ENCODE measurements at places on chromosomes 16 and 17.

- no peak for DNase-seq
These were observed 20.7 kb upstream of the CBX2 start for GRCh38 chr17:79757140-79757745.

- DNase-seq: peak; percentile 28
These were observed 64.2 kb upstream of the ATF7IP2 start for GRCh38 chr16:10321407-10322387.

DNA sequence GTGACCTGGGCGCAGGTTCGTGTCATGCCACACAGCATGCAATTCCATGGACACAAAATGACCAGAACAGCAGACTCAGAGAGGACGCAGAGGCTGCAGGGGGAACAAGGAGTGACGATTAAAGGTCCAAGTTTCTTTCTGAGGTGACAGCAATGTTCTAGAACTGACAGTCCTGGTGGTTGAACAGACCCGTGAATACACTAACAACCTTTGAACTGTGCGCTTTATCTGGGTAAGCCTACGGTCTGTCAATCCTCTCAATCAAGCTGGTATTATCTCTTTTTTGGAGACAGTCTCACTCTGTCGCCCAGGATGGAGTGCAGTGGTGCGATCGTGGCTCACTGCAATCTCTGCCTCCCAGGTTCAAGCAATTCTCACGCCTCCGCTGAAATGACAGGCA lies 134.1 kb downstream of the ZNF778 start:
- no peak for DNase-seq

- no peak for DNase-seq
These were observed 41.6 kb downstream of the MYO1D start for GRCh38 chr17:32835291-32835761.

DNA sequence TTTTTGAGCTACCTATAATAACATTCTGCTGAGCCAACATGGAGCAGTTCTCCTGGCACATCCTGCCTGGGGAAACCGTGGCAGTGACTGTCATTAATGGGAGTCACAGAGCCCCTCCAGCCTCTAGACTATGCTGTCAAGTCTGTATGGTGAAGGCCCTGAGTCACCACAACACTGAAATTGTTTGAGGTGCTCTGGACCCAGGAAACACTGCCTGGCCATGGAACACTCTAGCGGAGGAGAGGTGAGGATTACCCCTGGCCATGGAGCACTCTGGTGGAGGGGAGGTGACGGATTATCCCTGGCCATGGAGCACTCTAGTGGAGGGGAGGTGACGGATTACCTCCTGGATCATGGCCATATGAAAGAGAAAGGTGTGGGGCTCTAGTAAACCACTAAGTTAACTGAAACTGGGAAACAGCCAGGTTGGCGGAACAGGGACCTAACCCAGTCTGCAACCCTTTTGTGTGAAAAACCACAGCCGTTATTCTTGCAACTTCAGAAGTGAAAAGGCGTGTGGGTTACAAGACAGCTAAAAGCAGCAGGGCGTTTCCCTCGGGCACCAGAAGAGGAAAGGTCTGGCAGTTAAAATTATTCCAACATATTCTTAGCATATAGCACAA lies 156.7 kb downstream of the KCNJ12 start:
- DNase-seq: no peak

DNA sequence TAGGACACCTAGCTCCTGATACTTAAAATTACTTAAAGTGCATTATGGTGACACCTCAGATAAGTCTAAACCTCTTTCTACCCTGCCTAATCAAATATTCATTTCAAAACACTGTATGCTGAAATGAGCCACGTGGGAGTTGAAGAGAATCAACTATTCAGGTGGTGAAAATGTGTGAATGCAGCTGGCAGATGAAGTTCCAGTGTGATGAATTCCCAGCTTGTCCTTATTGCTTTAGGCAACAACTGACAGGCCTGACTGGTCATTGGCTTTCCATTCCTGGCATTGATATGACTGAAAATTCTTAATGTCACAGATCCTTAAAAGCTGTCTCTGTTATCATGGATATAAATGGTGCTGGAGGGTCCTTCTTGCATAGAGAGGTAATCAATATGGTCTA lies 301.9 kb upstream of the TBX2 start:
- DNase-seq: no peak

- DNase-seq: no peak
These were observed 10.0 kb upstream of the ACSM1 start for GRCh38 chr16:20707461-20707860.

DNA sequence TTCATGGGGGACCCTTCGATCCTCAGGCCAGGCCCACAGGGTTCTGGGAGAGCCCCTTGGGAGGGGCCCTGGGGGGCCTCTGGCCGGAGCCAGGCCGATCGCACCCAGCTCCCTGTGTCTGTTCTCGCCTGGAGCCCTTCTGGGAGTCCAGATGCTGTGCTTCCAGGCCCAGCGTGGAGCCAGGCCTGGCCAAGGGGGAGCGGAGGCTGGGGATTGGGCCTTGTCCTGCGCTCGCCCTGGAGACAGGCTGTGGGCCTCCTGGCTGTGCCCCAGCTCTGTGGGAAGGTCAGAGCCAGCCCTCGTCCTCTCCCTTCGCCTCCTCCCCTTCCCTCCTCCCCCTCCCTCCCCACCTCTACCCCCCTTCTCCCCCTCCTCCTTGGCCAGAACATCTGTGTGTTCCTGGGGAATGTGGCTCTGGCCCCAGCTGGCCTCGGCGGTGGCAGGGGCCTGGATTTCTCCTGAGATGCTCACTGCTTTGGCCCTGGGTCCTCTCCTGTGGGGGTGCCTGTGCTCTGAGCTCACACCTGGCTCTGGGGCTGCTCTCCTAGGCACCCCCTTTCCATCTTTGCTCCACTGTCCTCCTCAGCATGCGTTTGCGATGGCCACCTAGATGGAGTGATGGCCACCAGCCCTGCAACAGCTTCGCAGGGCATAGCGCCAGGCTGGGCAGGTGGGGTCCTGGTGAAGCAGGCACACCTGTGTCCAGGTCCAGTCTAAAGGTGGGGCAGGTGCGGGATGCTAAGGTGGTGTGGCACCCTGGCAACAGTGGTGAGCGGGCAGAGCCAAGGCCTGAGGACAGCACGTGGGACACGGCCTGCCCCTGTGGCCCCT lies 90.6 kb upstream of the CIBAR2 start:
- DNase-seq: no peak

- no peak for DNase-seq
These were observed 320.8 kb downstream of the XYLT1 start for GRCh38 chr16:17149904-17150483.

DNA sequence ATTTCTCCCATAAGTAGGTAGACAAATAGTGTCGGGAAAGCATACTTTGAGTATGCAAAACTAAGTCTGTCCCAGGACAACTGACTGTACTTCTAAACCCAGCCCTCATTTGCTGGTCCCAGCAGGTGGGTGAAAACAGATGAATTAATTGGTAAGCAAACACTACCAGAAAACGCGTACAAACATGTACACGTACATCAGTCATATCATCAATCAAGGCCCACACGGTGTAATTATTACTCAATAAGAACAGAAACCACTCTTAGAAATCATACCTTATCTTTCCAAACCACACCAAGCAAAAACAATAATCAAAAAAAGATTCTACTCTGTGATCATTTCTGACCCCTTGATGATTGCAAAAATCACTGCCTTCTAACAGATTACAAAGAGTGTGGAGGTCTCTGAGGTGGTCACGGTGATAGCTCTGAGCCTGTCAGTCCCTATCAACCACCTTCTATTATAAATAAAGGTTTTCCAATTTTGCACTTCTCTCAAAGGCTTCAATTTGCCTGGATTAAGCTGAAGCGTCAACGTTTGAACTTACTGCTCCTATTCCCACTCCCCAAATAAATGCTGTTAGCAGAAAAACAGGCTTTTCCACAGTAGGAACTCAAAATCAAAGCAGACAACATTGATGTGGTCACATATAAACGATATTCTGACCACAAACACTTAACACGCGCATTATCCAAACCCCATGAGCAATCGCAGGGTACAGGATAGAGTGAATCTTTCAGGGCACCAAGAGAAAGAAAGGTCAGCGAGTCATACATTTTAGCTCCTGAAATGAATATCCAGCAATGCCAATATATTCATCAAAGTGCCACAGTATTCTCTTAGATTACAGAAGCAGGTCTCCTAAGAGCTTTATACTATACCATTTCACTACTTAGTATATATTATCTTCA lies 211.9 kb downstream of the STX8 start:
- no peak for DNase-seq

DNA sequence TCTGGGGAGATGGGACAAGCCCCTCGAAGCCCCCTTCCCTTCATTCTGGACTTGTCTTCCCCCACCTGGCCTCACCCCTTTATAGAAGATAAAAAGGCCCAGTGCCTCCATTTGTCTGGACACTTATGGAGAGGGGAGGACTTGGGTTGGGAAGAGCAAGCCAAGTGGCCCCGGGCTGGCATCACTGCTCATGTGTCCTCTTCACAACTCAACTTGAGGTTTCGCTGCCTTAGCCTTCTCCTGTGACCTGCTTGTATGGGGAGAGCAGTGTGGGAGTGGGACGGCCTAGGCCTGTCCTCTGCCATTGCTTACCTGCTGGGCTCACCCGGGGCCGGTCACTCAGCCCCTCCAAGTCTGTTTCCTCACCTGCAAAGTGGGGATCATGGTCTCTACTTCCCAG lies 1.4 kb downstream of the PAQR4 start:
- no peak for DNase-seq

- DNase-seq: no peak
These were observed 64.0 kb downstream of the SOX9 start for GRCh38 chr17:72184805-72185204.

DNA sequence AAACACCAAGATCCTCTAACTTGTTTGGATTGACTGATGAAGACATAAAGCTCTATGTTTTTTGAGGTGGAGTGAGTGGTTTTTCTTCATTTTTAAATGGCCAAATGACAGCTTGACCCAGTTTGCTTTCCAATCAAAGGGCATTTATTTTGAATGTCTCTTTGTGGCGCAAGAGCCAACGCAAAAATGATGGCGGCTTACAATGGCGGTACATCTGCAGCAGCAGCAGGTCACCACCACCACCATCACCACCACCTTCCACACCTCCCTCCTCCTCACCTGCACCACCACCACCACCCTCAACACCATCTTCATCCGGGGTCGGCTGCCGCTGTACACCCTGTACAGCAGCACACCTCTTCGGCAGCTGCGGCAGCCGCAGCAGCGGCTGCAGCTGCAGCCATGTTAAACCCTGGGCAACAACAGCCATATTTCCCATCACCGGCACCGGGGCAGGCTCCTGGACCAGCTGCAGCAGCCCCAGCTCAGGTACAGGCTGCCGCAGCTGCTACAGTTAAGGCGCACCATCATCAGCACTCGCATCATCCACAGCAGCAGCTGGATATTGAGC lies 329 bp downstream of the NLK start:
- no peak for DNase-seq

- no peak for DNase-seq
These were observed 316.6 kb downstream of the SLC39A11 start for GRCh38 chr17:72775919-72776318.

GRCh38 chr17:56314026-56314425 lies 160.8 kb downstream of the ANKFN1 start:
- DNase-seq: no peak

- no peak for DNase-seq
These were observed 2.9 kb downstream of the TK1 start for GRCh38 chr17:78183916-78184315.

GRCh38 chr17:33356266-33356665 lies 63.2 kb upstream of the ASIC2 start:
- no peak for DNase-seq

- DNase-seq: no peak
These were observed 12.7 kb downstream of the DNAAF8 start for GRCh38 chr16:4746991-4747574.

GRCh38 chr17:80909635-80910034 lies 82.0 kb upstream of the CHMP6 start:
- no peak for DNase-seq

- DNase-seq: no peak
These were observed 17.1 kb upstream of the CPSF4L start for GRCh38 chr17:73278465-73279453.

- no peak for DNase-seq
These were observed 149.9 kb downstream of the CDK5R1 start for GRCh38 chr17:32636598-32637218.

DNA sequence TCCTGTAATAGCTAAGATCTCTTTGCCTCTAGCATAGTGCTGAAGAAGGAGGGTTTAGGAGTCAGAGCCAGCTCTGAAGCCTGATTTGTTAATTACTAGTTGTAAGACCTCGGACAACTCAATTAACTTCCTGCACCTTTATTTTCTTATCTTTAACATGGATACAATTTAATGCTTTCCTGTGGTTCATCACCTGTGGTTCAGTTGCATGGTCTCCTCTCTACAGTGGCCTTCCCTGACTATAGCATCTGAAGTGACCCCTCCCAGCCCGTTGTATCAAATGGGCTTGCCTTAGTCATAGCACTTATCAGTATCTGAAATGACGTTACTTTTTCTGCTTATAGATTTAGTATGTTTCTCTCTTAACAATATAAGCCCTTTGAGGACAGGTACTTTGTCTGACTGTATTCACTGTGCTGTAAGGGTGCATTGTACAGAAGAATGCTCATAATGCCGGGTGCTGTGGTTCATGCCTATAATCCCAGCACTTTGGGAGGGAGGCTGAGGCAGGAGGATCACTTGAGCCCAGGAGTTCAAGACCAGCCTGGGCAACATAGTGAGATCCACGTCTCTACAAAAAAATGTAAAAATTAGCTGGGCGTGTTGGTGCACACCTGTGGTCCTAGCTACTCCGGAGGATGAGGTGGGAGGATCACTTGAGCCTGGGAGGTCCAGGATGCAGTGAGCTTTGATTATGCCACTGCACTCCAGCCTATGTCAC lies 2.6 kb upstream of the NDE1 start:
- DNase-seq: no peak

DNA sequence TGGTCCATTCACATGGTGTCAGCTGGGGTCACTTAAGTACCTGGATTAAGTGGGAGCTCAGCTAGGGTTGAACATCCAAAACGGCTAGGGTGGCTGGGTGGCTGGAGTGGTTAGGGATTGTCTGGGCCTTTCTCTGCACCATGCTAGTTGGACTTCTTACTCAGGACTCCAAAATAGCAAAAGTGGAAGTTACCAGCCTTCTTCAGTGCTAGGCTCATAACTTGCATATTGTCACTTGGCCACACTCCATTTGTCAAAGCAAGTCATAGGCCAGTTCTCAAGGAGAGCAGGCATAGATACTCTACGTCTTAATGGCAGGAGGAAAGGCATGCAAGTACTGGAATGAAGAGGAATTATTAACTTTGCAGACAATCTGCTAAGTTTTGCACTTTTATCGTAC lies 69.7 kb downstream of the ESRP2 start:
- no peak for DNase-seq

GRCh38 chr16:10738231-10739077 lies 5.2 kb upstream of the NUBP1 start:
- DNase-seq: peak; percentile 75

- DNase-seq: peak; percentile 83
These were observed at the start of gene BCKDK for GRCh38 chr16:31108035-31108793. TSS of gene BCKDK (plus strand) at chr16:31108386. CDS start at chr16:31109224, 838 bp downstream.
